ENCODE measurements at places on chromosomes 3 and 15.
A peak's percentile ranks its signal among the peaks of the same experiment; 100 is the strongest.

DNA sequence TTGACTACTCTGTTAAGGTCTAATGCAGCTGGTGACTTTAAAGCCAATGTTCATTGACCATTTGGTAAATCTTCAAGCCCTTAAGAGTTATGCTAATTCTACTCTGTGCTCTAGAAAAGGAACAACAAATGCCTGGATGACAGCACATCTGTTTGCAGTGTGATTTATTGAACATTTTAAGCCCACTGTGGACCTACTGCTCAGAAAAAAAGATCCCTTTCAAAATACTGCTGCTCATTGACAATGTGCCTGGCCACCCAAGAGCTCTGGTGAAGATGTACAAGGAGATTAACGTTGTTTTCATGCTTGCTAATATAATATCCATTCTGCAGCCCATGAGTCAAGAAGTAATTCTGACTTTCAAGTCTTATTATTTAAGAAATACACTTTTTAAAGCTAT, 110.8 kb downstream of the TBC1D5 start:
- no peak for DNase-seq

GRCh38 chr3:41717641-41718040, 244.3 kb downstream of the ULK4 start:
- DNase-seq = no peak

DNA sequence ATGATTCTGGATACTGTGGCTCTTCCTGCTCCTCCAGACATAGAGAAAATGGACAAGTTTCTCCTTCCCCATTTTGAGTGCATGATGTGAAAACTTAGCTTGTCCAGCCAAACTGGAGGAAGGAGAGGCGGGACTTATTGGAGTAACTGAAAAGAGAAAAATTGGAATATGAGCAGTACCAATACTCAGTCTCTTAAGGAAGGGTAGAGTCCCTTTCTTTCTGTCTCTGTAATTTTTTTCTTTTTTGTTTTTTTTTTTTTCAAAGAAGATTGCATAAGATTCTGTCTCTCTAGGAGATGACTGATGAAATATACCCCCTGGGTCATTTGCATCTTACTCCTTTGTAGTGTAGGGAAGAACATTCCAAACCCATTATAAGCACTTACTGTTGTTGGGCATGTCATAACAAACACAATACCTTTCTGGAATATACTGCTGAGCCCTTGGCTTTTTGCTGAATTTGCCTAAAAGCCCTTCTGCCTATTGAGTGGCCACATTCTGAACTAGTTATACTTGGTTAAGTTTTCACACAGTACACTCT, 498.1 kb upstream of the TPRG1 start:
- DNase-seq = peak; percentile 19

- DNase-seq = no peak
These were observed 51.8 kb downstream of the RGMA start for GRCh38 chr15:93036951-93037819.

GRCh38 chr3:105304487-105304886, 62.2 kb upstream of the ALCAM start:
- no peak for DNase-seq

DNA sequence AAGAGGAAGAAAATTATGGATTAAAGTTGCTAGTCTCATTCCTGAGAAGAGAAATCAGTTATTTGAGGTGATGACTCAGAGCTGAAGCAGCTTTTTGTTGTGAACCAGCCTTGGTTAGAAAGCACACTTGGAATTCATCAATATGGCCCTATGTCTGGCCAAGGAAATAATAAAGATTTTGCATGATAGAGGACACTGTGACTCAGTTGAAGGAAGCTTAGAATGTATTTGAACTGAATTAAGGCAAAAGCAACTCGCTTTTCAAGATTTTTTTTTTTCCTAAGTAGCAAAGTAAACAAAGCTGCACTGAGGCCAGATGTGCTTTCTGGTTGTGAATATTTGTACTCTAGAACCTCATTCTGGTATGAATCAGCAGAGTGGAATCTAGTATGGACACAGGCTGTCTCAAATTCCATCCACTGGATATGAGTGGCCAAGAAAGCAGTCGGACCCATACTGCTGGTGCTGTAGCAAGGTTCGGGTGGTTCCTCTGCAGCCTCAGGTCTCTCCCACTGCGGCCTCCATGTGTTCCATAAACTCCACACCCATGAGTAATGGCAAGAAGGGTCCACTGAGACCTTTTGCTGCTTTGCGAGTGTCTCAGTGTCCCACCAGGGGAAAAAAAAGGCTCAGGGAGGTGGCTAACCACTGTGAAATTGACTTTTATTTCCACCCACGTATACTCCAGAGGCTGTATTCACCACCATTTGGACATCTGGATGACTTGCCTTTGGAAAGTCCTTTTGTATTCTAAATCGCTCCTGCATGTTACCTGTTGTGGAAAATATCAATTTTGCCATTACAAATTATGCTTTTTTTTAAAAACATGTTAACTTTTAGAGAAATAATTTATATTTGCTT, 53.1 kb downstream of the TGFBR2 start:
- peak; percentile 47 for DNase-seq

DNA sequence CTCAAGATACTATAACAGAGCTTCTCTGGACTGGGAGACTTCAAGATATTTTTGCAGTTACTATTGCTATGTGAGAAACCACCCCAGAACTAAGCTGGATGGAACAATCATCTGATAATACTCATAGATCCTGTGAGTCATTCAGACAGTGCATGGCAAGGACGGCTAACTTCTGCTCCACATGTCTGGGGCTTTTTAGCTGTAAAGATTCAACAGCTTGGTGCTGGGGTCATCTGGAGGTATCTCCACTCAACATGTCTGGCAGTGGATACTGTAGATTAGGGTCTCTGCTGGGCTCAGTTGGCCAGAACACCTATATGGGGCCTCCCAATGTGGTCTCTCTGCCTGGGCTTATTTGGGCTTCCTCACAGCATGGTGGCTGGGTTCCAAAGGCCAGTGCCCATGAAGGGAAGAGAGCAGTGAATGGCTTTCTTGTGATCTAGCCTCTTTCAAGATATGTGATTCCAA, 117.3 kb upstream of the SLC7A14 start:
- DNase-seq = peak; percentile 16

DNA sequence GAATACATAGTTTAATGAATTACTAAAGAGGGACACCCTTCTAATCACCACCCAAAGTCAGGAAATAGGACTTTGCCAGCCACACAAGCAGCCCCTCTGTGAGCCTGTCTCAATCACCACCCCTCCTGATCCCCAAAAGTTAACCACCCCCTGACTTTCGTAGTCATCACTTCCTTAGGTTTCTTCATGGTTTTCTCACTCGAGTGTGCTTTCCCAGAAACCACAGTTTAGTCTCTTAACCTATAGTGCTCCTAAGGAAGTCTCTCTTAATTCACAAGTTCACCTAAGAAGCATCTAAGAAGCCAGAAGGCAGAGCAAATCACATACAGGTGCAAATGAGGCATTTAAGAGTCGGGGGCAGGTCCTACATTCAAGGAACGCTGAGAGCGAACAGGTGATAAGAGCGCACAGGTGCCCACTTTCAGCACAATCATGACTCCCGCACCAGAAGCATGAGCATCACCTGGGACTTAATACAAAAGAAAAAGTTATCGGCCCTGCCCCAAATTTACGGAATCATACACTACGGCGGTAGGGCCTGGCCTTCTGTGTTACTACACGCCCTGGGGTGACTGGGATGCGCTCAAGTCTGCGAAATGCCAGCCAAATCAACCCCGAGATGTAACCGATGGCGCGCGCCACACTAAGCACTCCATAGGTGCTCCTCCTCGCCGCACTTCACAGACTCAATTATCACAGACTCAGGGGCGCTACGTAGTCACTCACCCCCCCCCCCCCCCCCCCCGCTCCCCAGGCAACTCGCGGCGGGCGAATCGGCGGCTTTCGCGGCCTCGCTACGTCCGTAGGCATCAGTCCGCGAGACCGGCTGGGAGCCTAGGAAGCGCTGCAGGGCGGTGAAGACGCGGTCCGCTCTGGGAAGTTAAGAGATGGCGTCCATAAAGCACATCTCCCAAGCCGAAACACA, 815 bp downstream of the ULK4 start:
- peak; percentile 28 for DNase-seq

- peak; percentile 19 for DNase-seq
These were observed 22.3 kb downstream of the FBXL2 start for GRCh38 chr3:33299395-33300081.

Data from H54 (cell line).